NCI-H2081 treated with DMSO at 0.1 percent for 48 hours (cell line): ENCODE measurements at places on chromosomes 12 and 14.

- no peak for DNase-seq
Observed at GRCh38 chr12:128951448-128951847, 98.2 kb downstream of the GLT1D1 start.

DNA sequence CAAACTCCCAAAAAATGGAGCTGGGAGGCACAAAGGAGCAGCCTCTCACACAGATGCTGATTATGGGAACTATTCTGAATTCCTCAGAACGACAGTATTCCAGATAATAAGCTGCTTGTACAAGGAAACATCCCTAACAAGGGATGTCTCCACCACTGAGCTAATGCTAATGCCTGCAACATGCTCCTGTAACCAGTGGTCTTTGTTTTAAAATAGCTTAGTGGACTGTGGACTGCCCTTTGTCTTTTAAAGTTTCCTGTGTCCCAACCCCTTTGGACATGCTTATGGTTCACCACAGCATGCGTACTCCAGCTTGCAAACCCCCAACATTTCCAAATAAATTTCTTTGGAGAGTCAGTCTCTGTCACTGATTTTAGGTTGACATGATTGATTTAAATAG lies 16.4 kb upstream of the PITPNM2 start:
- DNase-seq, result no peak

GRCh38 chr12:92259696-92260251 lies 114.1 kb upstream of the BTG1 start:
- no peak for DNase-seq

DNA sequence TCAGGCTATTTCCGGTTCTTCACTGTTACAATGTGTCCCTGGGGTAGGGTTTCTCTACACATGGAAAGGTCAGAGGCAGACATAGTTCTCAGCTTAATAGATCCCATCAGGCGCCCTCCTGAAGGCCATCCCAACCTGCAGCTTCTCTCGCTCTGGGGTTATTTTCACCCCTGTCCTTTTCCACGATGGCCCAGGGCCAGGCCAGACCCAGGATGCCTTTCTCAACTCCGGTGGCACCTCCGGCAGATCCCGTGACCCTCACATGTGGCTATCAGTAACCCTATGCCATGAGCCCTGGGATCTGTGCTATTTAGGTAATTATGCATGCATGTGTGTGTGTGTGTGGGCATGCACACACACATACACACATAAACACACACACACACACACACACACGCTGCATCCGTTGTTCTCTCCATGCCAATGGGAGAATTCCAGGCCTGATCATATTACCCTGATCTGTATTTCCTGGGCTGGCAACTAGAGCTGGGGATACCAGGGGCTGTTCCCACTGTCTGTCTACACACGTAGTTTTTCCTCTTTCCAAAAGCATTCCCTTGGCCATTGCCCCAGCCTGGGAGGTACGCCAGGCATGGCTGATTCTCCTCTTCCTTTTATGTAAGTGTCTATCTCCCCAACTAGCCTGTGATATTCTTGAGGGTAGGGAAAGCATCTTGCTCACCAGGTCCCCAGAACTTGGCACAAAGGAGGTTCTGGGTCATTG lies 51.2 kb upstream of the NOS1 start:
- DNase-seq, result no peak

DNA sequence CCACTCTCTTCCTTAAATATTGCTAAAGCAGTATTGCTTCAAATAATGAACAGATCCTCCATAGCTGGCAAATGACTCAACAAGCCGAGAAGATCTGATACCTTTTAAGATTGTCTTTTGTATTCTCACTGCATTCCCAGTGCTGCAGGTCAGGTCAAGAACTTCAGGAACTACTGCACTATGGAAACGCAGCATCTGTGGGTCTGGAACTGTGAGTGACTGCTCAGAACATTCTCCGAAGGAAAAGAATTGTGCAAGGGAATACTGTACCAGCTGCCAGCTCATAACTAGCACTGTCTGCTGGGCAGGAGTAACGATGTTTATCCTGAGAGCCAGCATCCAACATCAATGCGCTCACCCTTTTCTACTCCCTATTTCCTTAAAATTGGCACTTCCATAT lies 348.0 kb upstream of the SOX5 start:
- DNase-seq, result no peak

DNA sequence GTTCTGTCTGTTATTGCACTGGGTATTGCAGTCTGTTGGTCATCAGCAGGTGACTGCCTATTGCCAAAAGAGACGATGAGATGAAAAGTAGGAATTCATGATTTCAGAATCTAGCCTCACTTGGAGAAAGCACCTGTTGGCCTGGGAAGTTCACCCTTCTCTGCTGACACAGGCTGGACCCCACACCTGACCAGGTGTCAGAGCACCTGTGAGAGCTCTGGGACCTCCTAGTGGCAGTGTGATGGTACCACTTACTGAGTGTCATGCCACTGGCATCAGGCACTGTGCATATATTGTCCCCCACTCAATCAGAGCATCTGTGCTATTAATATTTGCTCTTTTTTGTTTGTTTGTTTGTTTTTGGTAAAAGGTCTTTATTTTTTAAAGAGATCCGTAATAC lies 68.0 kb downstream of the RASSF3 start:
- DNase-seq, result no peak

DNA sequence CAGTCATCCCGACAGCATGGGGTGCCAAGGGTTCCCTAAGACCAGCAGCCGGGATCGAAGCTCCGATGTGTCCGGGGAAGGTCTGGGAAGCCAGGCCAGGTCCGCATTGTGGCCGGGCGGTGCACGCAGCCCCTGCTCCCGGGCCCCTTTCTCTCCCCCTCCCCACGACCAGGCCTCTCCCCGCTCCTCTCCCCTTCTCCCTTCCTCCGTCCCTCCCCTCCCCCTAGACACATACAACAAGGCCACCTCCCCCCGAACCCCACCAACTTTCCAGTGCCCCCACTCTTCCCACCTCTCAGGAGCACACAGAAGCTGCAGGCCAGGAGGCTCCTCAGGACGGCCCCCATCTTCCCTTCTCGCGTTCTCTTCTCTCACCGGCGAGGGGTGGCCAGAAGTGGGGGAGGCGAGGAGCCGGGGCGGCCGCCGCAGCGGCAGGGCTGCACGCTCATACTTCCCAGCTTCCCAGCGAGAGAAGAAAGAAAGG lies 413 bp downstream of the LRP6 start:
- no peak for DNase-seq

DNA sequence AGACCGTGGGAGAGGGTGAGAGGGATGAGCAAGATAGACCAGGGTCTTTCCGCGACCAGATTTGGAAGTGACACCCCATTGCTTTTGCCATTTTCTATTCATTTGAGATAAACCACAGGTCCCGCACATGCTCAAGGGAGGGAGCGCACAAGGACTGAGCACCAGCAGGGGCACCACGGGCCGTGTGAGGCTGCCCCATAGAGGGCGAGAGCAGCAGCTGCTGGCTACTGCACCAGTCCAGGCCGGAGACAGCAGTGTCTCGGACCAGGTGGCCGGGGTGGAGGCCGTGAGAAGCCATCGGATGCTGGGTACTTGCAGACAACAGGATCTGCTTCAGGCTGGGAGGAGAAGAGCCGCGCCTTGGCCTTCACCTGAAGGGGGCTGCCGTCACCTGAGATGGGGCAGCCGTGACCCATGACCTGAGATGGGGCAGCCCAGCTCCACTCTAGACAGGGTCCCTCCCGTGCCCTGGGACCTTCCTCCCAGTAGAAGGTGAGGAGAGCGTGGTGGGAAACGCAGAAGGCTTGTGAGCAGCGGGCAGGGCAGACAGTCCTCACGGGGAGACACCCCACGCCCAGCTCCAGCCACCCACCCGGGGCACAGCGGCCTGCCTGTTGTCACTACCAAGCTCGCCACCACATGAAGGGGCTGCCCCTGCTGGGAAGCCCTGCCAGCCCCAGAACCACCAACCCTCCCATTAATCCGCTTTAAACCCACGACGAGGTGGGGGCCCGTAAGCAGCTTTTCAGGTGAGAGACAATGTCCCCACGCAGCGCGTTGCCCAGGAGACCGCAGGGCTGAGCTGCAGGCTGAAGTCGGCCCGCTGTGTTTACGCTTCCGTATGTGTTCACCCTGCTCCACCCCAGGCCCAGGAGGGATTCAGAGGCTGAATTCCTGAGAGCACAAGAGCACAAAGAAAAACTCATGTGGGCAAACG lies 61.7 kb upstream of the FBRSL1 start:
- no peak for DNase-seq

GRCh38 chr12:6376079-6376869 lies 911 bp upstream of the SCNN1A start:
- no peak for DNase-seq

DNA sequence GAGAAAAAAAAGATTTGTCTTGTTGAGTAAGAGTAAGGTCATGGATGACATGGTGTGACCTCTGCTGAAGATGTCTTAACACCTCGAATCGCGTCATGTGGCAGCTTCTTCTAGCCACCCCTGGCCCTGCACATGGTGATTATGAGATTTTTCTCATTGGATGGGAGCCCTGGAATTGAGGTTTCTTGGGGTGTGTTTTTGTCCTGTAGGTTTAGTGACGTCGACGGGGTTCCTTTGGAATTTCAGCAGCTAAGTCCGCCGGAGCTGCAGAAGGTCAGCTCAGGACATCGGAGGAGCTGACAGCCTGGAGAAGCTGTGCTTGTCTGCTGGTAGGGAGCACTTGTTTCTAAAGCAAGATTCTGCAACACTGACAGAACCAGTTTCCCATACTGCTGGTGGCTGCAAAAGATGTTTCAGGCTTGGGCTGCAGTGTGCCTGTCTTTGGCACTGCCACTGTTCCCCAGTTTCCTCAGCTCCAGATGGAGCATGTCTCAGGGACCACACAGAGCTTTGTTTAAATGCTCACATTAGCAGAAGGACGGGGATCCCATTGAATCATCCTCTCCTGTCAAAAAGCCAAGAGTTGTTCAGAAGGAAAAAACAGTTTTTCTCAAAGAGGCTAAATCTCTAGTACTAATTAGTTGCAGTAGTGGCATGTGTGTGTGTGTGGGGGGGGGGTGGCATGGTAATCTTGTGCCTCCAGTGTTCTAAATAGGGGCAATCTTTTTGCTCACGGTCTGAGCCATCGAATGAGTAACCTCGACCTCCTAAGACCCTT lies 5.2 kb upstream of the FOS start:
- DNase-seq, result no peak

GRCh38 chr12:81417056-81417455 lies 339.2 kb downstream of the ACSS3 start:
- peak; percentile 47 for DNase-seq

DNA sequence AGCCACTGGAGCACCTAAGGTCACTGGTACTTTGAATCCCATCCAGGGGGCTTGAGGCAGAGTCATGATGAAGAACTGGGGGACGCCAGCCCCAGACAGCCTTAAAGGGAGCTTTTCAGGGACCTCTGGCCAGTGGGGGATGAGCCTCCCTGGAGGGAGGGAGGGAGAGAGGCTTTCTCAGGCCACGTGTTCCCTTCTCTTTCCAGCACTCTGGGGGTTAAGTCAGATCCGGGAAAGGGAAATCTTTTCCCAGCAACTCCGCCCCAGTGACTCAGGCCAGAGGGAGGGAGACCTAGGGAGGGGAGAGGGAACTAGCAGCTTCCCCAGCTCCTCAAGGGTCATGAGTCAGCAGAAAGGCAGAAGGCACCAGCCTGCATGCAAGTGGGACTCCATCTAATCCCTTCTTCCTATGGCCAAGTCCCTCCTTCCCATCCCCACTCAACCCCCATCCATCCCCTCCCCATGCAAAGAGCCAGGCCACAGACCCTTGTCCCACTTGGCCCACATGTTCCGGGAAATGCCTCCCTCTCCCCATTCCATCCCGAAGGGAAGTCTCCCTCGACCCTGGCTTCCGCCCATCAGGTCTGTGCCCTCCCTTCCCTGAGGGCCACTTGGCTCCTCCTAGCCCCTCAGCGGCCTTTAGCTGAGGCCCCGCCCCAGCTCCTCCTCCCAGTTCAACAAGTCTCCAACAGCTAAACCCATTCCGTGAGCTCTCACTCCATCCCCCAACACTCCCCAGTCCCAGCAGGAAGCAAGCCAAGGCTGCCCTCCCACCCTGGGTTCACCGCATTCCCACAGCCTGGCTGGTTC lies 5.6 kb downstream of the TNFRSF1A start:
- no peak for DNase-seq

DNA sequence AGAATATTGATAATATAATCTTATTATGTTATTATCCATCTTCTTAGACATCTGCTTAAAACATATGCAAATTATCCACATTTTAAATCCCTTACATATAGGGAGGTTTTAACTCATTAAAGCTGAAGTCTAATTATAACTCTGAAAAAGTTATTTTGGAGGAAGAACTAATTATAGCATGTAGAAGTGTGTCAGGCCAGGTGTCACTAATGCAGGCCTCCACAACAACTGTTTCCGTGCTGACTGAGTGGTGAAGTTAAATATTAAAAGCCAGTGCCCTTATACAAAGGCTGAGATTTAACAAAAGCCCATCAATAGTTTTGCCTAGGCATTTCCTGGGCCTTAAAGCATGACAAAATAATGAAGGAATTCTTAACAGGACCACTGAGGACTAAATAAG lies 157.4 kb downstream of the LRRK2 start:
- no peak for DNase-seq
